Left renal cortex interstitium (tissue), 4 donors: ENCODE measurements at places on chromosomes 4 and X.

DNA sequence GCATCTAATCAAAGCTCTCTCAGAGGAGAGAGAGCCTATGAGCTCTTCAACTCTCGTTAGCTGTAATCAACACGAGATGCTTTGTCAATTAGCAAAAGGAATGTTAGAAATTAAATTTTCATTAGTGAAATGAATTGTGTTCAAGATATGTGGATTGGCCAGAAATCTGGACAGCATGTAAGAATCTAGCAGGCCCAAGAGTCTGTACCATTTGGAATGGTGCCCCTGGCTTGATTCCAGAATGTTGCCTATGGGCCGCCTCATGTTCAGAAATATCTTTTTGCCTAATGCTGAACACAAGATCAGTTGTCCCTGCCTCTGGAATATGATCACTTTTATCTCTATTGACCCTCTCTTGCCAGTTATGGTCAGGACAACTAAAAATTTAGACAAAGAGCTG is 88.2 kb downstream of the RBM46 start:
- no peak for DNase-seq

DNA sequence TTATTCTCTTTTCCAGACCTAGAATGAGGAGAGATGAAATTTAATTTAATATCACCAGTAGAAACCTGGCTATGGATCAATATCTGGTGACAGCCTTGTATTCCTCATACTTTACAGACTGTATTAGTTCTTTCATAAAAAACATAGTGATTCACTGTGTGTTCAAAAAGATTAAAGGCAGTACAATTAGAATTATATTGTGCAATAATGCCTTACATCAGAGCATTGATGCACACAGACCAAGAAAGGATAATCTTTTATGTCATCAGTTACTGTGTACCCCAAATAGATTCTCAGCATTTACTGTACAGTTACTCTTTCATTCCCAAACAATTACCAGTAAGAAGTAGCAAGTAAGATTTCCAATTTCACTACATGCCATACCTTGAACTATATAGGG is 260.5 kb upstream of the ANXA10 start:
- DNase-seq = no peak

GRCh38 chr4:113790478-113790877 is 28.9 kb upstream of the CAMK2D start:
- DNase-seq = no peak

- DNase-seq = no peak
Observed at GRCh38 chrX:20545538-20545937, 278.8 kb upstream of the RPS6KA3 start.

GRCh38 chr4:7675612-7676320 is 241.0 kb upstream of the PSAPL1 start:
- no peak for DNase-seq

- DNase-seq = no peak
Observed at GRCh38 chrX:11151799-11152559, 40.8 kb downstream of the HCCS start.

- DNase-seq = no peak
Observed at GRCh38 chrX:68685685-68686084, 38.2 kb downstream of the STARD8 start.

DNA sequence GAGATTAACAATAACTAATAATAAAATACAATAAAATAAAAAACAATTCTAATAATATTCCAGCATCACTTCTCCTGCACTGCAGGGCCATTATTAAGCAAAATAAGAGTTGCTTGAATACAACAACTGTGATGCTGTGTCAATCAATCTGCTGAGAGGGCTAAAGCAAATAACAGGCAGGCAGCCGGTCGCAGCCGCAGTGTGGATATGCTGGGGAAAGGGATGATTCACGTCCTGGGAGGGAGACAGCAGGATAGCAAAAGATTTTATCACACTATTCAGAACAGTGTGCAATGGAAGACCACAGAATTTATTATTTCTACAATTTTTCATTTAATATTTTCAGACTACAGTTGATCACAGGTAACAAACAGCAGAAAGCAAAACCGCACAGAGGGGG is 76.5 kb upstream of the SMARCAD1 start:
- DNase-seq = no peak

GRCh38 chr4:101288365-101289145 is 58.8 kb downstream of the PPP3CA start:
- no peak for DNase-seq
